ENCODE measurements at places on chromosomes 16 and 17.
A peak's percentile ranks its signal among the peaks of the same experiment; 100 is the strongest.

DNA sequence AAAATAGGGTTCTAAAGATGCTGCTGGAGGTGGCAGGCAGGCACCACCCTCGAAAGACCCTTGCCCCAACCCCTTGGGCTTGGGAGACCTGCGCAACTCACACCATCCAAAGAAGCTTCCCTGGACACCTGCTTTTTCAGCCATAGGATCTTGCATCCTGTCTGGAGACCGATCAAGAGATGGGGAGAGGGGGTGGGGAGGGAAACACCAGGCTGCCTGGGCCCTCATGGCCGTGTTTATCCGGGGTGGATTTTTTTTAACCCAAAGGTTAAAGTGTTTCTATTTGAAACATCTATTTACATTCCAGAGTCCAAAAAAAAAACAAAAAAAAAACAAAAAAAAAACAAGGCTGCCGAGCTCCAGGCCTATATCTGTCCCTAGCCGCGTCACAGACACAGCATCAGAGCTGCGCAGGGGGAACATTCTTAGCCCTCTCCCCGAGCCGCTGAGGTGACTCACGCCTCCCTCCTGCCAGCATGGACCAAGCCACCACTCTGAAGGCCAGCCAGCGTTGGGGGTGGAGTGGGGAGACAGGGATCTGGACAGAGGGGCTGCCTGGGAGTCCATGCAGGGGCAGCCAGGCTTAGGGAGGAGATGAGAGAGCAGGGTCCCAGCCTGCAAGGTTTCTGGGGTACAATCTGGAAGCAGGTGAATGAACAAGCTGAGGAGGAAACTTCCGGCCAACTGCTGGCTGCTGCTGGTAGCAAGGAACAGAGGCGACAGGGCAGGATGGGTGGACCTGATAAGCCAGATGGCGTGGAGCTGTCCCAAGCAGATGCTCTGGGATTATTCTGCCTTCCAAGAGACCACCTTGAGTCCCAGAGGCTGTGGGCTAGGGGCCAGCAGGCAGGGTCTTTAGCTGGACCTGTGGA lies 14.8 kb downstream of the HDAC5 start:
- DNase-seq: no peak

- peak; percentile 41 for DNase-seq
Measured at GRCh38 chr16:27364493-27365141, 37.4 kb upstream of the IL21R start.

- DNase-seq: peak; percentile 36
Measured at GRCh38 chr16:11201498-11202259, 54.3 kb downstream of the SOCS1 start.

DNA sequence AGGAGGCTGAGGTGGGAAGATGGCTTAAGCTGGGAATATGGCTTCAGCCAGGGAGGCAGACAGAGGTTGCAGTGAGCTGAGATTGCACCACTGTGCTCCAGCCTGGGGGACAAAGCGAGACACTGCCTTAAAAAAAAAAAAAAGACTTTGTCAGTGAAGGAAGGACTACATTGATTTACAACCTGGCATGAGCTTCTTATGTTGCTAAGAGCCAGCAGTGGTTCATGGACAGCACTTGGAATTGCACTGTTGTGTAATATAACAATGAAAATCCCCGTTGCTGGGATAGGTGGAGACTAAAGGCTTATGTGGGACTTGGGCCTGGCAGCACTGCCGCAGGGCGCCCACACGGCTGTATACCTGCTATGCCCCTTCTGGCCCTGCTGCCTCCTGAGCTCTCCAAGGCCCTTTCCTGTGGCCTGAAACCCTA lies 14.1 kb upstream of the SLC16A5 start:
- no peak for DNase-seq

GRCh38 chr16:72173997-72174396 lies 2.0 kb upstream of the PMFBP1 start:
- peak; percentile 10 for DNase-seq

- peak; percentile 73 for DNase-seq
Measured at GRCh38 chr16:88769617-88770460, 15.2 kb downstream of the PIEZO1 start.

DNA sequence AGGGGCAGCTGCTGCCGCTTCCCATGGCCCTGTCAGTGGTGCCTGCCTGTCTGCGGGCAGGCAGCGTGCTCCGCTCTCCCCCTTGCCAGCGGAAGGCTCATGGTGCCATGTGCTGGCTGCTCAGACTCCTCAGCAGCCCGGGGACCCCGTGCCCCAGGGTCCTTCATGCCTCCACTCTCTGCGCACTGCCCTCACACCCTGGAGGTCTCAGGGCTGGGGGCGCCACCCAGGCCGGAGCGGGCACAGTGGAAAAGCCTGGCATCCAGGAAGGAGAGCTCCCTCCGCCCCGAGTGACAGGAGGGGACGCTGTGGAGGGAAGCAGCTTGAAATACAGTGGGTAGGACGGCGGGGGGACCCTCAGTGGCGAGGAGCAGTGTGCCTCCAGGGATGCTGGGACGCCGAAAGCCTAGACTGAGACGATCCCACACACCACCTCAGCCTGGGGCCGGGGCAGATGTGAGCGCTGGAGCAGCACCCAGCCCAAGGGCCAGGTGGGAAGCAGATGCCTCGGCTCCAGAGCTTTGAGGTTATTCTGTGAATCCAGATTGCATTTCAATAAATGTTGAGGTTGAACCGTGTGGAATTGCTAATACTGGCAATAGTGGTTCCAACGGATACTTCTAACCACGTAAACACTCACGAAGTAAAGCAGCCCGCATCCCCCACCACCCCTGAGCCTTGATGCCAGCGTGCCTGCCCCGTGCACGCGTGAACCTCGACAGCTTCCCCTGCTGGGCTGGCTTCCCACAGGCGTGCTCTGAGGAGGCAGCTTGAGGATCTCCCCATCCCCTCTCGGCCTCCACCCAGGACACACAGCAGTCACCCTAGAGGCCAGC lies 6.5 kb downstream of the TMEM204 start:
- no peak for DNase-seq

- DNase-seq: no peak
Measured at GRCh38 chr16:81041696-81042095, 6.1 kb downstream of the ATMIN start.

DNA sequence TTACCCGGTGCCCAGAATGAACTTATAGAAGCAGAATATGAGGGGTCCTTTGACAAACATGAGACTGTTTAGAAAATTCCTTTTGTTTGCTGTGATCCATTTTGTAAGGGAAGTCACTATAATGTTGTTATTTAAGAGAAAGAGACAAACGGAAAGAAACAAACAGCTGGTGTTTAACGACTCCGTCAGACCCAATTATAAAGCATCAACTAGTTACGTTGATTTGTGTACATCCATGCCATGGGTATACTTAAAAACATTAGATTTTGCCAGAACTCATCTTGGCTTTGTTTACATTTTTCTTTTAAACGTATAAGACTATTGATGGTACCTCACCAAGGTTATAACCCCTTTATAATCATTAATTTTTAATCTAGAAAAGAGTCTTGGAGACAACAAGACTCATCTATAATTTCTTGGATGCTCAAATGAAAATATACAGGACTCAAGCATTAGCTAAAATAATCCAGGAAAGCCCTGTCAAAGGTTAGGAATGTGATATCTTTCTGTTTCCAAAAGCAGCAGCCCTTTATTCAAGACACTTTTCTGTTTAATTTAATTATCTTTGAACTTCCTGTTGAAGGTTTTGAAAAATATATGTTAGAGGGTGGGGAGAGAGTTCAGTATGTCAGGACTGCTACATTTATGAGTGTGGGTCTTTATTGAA lies 331.7 kb downstream of the WWOX start:
- DNase-seq: no peak

All from GM12865 (cell line).